BJ (cell line): ENCODE measurements at places on chromosomes 1 and 21.
A peak's percentile ranks its signal among the peaks of the same experiment; 100 is the strongest.

DNA sequence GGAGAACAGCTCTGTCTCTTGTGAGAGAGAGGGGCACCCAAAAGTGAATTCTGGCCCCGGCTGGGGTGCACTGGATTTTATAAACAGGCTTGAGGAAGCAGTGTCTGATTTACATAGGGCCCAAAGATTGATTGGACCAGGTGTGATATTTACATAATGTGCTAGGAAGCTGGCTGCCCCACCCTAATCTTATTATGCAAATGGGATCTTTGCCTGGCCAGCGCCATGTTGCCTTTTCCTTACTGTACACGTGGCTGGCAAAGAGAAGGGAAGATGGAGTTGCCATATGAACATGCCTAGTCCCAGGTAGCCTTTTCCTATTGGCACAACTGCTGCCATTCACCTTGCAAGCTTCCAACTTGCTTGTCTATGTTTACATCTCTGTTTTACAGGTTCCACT is 29.0 kb upstream of the CFHR4 start:
- DNase-seq: no peak

DNA sequence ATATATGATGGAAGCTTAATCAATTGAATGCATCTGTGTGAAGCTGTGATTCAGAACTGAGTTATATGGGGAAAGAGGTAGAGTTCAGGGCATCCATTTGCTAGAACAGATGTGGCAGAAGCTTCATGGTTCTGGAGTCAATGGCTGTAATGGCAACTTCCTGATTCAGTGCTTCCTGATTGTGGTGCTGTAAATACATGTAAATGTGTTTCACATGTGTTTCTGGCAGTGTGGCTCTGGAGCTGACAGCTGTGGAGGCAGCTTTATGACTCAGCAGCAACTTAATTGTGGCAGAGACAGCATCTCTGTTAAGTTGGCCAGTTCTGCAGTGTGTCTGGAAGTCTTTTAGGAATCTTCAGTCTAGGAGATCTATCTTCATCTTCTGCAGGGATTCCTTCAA is 226.6 kb upstream of the ZRANB2 start:
- peak; percentile 37 for DNase-seq

- DNase-seq: no peak
Measured at GRCh38 chr1:180141381-180141934, 13.2 kb upstream of the QSOX1 start.

- DNase-seq: no peak
Measured at GRCh38 chr1:34338871-34339270, 162.2 kb downstream of the C1orf94 start.

DNA sequence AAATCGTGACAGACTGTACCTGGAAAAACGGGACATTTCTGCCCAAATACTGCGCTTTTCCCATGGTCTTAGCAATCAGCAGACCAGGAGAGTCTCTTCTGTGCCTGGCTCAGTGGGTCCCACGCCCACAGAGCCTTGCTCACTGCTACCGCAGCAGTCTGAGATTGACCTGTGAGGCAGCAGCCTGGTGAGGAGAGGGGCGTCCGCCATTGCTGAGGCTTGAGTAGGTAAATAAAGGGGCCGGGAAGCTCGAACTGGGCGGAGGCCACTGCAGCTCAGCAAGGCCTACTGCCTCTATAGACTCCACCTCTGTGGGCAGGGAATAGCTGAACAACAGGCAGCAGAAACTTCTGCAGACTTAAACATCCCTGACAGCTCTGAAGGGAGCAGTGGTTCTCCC is 203.1 kb downstream of the DENND1B start:
- DNase-seq: no peak

GRCh38 chr1:56638248-56638647 is 6.9 kb upstream of the PRKAA2 start:
- DNase-seq: no peak

DNA sequence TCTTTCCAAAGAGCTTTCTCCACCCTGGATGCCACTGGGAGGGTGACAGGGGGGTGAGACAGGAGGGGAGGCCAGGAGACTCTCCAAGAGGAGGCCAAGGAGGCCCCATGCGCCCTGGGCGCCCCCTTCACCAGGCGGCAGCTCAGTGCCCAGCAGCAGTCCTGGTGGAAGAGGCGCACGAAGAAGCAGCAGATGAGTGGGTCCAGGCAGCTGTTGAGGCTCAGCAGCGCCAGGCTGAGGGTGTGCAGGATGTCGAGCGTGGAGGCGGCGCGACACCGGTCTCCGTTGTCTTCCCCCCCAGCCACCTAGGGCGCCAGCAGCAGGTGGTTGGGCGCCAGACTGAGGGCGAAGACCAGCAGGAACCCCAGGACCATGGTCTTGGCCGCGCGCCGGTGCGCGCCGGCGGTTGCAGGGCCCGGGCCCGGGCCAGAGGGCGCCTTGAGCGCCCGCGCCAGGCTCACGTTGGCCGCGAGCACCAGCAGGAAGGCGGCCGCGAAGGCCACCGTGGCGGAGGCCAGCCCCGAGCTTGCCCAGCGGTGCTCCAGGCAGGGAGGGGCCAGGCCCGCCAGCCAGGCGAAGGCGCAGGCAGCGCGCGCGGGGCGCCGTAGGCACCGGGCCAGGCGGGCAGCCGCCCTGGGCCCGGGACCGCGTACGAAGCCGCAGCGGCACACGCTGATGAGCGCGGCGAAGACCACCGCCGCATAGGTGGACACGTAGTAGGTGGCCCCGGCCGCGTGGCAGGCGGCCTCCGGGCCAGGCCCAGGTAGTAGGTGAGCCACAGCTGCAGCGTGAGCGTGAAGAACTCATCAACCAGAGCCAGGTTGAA is 8.6 kb downstream of the TMEM35B start:
- DNase-seq: no peak

DNA sequence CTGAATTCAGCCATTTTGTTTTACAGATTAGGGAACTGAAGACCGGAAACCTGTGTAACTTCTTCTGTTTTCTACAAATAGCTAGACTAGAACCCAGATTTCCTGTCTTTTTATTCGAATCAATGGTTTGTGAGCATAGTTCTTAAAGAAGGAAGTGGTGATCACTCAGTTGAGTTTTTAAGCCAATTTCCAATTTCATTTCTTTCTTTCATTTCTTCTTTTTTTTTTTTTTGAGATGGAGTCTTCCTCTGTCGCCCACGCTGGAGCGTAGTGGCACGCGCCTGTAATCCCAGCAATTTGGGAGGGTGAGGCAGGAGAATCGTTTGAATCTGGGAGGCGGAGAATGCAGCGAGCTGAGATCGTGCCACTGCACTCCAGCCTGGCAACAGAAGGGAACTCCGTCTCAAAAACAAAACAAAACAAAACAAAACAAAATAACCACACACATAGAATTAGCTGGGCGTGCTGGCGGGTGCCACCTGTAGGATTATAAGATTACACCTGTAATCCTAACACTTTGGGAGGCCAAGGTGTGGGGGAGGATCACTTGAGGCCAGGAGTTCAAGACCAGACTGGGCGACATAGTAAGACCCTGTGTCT is 3.0 kb upstream of the MDM4 start:
- DNase-seq: no peak

DNA sequence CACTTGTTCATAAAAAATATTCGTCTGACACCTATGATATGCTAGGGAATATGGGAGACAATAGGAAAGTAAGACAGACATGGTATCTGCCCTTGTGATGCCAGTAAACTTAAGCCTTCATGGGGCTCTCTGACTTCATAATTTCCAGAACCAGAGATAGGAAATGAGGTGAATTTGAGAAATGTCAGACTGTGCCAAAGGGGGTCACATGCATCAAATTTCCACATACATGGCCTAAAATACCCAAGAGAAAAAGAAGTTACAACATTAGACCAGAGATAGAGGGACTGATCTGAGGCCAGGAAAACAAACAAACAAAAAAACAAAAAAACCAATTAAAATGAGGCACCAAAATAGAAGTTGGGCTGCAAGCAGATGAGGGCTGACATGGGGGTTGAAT is 75.7 kb downstream of the DISC1 start:
- DNase-seq: no peak

DNA sequence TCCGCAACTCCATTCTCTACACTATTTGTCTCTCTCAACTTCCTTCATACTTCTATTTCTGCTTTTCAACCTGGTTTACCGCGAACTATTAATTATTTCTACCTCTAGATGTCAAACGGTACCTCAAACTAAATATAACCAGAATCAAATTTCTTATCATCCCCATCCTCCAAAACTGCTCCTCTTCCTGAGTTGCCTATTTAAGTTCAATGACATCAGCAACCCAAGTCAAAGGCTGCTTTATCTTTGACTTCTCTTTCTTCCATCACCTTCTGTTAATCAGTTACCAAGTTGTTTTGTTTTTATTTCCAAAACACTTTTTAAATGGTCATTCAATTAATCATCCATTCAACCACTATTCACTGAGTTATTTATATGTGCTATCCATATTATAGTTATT is 171.9 kb downstream of the COL24A1 start:
- no peak for DNase-seq

- no peak for DNase-seq
Measured at GRCh38 chr21:26587736-26588201, 14.7 kb upstream of the CYYR1 start.

- no peak for DNase-seq
Measured at GRCh38 chr1:2212274-2212531, 15.9 kb upstream of the SKI start.

DNA sequence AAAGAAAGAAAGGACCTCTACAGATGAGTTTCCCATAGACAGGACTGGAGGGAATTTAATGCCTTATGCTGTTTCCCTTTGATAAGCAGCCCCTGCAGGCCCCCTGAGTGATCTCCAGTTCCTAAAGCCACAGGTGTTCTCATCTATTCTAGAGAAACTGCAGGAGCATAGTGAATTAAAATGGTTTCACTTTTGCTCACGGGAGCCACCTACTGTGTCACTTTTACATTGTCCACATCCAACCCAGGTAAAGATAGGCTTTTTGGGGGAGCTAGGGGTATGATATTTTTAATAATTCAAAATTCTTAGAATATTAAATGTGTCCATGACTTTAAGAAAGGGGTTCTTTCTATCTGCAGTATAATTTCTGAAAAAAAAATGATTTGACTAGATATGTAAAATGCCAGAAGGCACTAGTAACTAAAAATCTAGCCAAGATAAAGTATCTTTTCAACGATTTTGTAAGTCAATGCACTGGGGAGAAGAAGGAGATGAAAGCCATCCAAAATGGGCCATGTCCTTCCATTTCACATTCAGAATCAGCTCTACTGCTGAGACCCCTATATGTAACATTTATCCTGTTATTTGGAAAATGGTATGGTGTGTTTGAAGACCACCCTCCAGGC is 267.3 kb upstream of the DUSP10 start:
- no peak for DNase-seq

DNA sequence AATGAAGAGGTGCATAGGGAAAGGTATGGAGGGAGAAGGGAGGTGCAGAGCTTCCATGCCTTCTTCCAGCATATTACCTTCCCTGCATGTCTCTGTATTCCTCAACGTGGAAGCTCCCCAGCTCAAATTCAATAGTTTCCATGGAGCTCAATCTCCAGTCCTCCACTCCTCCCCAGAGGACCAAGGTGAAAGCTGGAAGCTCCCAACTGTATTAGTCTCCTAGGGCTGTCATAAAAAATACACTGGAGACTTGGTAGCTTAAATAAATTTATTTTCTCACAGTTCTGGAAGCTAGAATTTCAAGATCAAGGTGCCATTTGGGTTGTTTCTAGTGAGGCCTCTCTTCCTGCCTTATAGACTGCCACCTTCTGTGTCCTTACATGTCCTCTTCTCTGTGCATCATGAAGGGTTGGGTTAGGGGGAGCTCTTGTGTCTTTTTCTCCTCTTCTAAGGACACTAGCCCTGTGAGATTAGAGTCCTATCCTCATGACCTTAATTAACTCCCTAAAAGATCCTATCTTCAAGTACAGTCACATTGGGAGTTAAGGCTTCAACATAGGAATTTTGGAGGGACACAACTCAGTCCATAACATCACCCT is 21.9 kb upstream of the RABGGTB start:
- no peak for DNase-seq

DNA sequence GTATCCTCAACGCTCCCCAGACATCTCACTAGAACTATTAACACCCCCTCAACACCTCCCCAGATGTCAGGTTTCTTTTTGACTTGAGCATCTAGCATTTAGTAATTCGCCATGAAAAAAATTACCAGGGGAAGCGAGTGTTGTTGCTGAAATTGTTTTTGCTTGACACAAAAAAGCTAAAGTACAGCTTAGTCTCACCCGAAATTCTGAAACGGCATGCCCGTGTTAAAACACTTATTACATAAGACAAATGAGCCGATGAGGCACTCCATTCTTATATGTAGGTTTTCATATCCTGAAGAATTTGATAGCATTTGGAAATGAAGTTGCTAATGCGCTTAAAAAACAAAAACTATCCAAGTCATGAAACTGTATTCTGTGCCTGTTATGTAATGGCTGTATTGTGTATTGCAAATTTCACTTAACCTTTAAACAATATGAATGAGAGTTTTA is 1.3 kb upstream of the NRIP1 start:
- no peak for DNase-seq

DNA sequence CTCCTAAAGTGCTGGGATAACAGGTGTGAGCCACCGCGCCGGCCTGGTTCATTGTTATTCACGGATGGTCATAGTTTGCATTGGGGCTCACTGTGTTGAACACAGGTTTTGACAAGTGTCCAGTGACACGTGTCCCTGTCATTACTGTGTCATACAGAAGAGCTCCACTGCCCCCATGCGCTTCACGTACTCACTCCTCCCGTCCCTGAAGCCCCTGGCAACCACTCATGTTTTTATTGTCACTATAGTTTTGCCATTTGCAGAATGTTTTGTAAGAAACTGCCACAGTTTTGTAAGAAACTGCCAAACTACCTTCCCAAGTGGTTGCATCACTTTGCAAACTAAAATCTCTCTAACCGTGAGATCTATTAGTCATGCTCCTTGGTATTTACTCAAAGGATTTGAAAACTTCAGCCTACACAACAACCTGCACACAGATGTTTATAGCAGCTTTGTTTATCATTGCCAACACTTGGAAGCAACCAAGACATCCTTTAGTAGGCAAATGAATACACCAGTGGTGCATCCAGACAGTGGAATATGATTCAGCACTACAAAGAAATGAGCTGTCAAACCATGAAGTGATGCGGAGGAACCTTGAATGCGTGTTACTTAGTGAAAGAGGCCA is 163.2 kb upstream of the COL6A1 start:
- DNase-seq: peak; percentile 45

DNA sequence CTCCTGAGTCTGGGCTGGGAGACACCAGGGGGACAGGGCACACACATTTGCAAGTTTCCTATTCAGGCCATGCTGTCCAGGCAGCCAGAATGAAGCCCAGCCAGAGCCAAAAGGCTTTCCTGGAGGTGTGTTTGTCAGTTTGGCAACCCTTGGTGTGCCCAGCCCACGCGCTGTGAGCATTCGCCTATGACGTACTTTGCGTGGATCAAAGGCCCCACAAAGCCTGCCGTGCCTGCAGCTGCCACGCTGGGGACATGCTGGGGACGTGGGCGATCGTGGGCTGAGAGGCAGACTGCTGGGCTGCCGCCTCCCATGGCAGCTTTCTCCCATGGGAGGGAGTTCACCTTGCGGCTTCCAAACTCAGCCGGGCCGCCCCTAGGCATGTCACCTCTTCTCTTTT is 57.5 kb downstream of the CD247 start:
- DNase-seq: no peak

DNA sequence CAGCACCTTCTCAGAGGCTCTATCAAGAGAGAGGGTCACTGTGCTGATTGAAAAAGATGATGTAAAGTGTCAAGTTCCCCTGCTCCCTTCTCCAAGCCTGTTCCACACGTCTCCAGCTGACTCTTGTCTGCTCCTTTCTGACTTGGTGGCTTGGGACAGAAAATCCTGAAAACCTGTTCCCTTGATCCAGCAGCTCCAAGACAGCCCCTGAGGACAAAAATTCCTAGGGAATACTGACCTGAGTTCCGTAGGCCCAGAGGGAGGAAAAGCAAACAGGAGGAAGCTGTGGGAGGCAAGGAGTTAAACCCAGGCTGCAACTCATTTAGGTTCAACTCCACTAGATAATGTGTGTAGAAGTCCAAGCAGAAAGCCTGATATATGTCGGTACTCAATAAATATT is 42.1 kb upstream of the ATP2B4 start:
- DNase-seq: no peak
